ENCODE measurements at places on chromosomes 7 and 10. TPM values are rescaled to one million over a fixed set of nuclear protein-coding genes. Genes with fewer than 3 reads are reported as not detected.

NKX2-3 gene
- not detected for total RNA-seq

LRRC18 gene
- not detected for total RNA-seq

PLEKHS1 gene
- not detected for total RNA-seq

SPDYE16 gene
- total RNA-seq, result 0.53 TPM

FOXI2 gene
- total RNA-seq, result not detected

ADRA2A gene
- not detected for total RNA-seq

CC2D2B gene
- total RNA-seq, result 1.2 TPM

HTR5A gene
- not detected for total RNA-seq

INHBA gene
- total RNA-seq, result not detected

SEMA3A gene
- 0.41 TPM for total RNA-seq

COMTD1 gene
- 14.5 TPM for total RNA-seq

SSBP1 gene
- total RNA-seq, result 89.1 TPM

GRCh38 chr10:35711615-35712411 is 69.7 kb upstream of the FZD8 start:
- H3K27me3 ChIP-seq, result no peaks in the 10 kb centered on the region
- no peak overlapping the region for H3K4me3 ChIP-seq
- H3K27ac ChIP-seq, result no peak overlapping the region
- no peaks in the 10 kb centered on the region for H3K36me3 ChIP-seq
- H3K4me1 ChIP-seq, result no peaks in the 10 kb centered on the region

DNA sequence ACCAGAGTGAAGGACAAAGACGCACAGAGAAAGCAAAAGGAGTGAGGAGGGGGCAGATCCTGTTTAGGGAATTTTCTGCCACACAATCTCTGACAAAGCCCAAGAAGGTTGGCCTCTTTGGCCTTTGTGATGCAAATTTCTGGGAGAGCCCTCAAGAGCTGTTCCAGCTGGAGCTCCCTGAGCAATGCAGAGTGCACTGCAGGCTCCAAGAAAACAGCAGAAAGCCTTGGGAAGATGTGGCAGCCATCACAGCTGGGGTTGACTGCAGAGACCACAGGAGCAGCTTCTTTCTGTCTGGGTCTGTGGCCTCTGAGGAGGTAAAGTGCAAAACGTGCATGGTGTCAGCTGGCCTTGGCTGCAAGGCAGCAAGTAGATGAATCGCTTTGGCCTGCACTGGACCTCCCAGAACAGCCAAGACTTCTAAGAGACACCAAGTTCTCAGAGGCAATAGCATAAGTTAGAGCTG is 200.2 kb downstream of the ELMO1 start:
- no peaks in the 10 kb centered on the region for H3K4me1 ChIP-seq
- peaks cover 16% of the 10 kb centered on the region for H3K36me3 ChIP-seq
- no peak for DNase-seq

- peak; percentile 96 for DNase-seq
- H3K36me3 ChIP-seq, result no peaks in the 10 kb centered on the region
- H3K27ac ChIP-seq, result peak within 1 kb of the TSS; percentile 89
- peaks cover 20% of the 10 kb centered on the region for H3K4me1 ChIP-seq
- H3K27me3 ChIP-seq, result no peaks in the 10 kb centered on the region
Measured at GRCh38 chr7:16645593-16646471, at the start of the genes ANKMY2 and BZW2. Gene ANKMY2, minus strand, starts transcription at chr7:16645754. Its CDS starts 181 bp downstream, at chr7:16645573. Gene BZW2, plus strand, starts transcription at chr7:16646181. Its CDS starts 19,263 bp downstream, at chr7:16665444.

DNA sequence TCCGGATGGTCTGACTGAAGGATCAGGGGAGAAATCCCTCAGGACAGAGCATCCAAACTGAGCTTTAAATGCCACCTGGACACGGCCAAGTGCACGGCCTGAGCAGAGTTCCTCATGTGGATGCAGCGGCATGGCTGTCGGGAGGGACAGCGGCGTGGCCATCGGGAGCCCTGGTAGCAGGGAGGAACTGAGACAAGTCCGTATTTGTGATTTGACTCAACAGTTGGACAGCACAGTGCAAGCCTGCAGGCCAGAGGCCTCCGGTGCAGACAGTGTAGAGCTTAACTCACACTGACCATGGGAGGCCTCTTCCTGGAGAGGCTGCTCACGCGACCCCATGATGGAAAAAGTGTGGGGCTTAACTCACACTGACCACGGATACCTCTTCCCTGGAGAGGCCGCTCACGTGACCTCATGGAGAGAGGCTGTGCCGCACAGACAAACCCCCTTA is 207.4 kb downstream of the DIP2C start:
- no peaks in the 10 kb centered on the region for H3K27me3 ChIP-seq
- no peak overlapping the region for H3K27ac ChIP-seq
- peaks cover 3% of the 10 kb centered on the region for H3K4me1 ChIP-seq
- H3K4me3 ChIP-seq, result no peak overlapping the region
- no peak for DNase-seq

DNA sequence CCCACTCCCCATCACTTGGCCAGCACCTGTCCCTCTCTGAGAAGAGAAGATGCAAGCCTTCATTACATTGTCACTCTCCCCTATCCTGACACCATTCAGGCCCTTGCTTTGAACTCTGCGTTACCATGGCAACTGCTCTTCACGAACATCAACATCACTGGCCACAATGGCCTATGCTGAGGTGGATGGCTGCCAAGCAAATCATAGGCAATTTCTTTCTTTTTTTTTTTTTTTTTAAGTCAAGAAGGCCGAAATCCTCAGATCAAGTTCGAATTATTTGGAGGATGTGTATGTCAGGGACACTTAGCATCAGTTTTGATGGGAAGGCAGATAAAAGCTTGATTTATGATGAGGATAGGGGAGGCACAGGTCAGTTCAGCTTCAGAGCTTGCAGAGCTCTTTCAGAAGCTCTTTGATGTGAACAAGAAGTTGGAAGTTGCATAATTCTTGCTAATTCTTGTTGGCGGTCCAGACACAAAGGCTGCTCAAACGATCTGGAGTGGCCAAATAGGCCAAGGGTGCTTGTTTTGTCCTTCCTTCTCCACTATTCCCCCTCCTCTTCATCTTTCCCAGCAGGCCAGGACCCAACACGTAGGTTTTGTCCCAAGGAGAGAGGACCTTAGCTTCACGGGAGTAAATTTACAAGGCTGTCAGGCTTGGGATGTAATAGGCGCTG is 179.9 kb upstream of the NPVF start:
- no peaks in the 10 kb centered on the region for H3K4me1 ChIP-seq
- no peak overlapping the region for H3K27ac ChIP-seq
- no peaks in the 10 kb centered on the region for H3K27me3 ChIP-seq
- no peak overlapping the region for H3K4me3 ChIP-seq

GRCh38 chr7:141220263-141220880 is 146.5 kb downstream of the TMEM178B start:
- H3K36me3 ChIP-seq, result no peaks in the 10 kb centered on the region
- no peak overlapping the region for H3K4me3 ChIP-seq
- DNase-seq, result no peak
- H3K4me1 ChIP-seq, result no peaks in the 10 kb centered on the region
- H3K27ac ChIP-seq, result no peak overlapping the region

GRCh38 chr7:135553346-135553745 is 4.4 kb upstream of the NUP205 start:
- no peaks in the 10 kb centered on the region for H3K4me1 ChIP-seq
- H3K27ac ChIP-seq, result no peak overlapping the region
- no peaks in the 10 kb centered on the region for H3K27me3 ChIP-seq
- no peaks in the 10 kb centered on the region for H3K36me3 ChIP-seq

DNA sequence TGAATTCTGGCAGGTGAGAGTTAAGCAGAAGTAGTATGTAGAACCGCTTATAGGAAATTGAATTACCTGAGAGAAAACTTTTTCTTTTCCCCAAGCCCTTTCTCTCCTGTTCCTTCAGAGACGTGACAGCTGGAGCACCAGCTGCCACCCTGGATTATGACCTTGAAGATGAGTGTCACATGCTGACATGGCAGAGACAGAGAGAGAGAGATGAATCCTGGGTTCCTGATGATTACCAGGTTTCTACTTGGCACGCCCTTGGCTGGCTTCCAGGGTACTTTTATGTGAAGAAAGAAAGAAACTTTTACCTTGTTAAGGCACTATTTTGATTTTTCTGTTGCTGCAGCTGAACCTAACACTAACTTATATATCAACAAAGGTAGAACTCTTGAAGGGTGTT is 99.9 kb downstream of the GPR26 start:
- H3K4me1 ChIP-seq, result no peaks in the 10 kb centered on the region
- no peaks in the 10 kb centered on the region for H3K36me3 ChIP-seq
- H3K27me3 ChIP-seq, result no peaks in the 10 kb centered on the region
- H3K4me3 ChIP-seq, result no peak overlapping the region
- H3K27ac ChIP-seq, result no peak overlapping the region

GRCh38 chr10:117364110-117364960 is 10.9 kb downstream of the PDZD8 start:
- H3K4me1 ChIP-seq, result no peaks in the 10 kb centered on the region
- H3K27me3 ChIP-seq, result no peaks in the 10 kb centered on the region
- no peak overlapping the region for H3K4me3 ChIP-seq
- H3K27ac ChIP-seq, result no peak overlapping the region
- H3K36me3 ChIP-seq, result no peaks in the 10 kb centered on the region
- no peak for DNase-seq

DNA sequence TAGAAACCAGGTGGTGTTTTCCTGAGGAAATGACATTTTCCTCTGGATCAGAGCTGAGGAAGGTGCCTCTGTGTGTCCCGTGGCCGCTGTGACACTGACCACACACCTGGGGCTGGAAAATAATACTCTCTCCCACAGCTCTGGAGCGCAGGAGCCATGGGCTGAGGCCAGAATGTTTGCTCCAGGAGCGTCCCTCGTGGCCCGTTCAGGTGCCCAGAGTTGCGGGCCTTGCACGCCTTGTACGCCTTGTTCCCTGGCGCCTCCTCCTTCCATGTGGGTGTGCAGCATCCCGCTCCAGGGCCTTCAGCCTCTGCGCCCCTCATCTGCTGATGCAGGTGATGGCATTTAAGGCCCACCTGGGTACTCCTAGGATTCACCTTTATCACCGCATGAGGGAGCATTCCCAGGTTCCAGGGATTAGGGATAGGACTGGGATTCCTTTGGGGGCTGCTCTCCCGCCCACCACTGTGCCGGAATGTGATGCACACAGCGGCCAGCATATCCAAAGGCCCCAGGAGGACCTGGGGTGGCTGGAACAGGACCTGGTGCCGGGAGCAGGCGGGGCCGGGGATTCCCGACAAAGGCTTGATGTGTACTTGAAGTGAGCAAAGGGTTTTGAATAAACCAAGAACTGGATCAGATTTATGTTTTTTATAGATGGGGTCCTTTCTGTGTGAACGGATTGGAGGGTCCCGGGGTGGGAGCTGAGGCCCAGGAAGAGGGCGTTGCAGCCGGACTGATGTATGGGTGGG is 44.0 kb downstream of the PITRM1 start:
- no peak for DNase-seq
- H3K4me1 ChIP-seq, result no peaks in the 10 kb centered on the region
- H3K27me3 ChIP-seq, result no peaks in the 10 kb centered on the region
- no peak overlapping the region for H3K4me3 ChIP-seq
- H3K36me3 ChIP-seq, result peaks cover 1% of the 10 kb centered on the region

- H3K4me1 ChIP-seq, result no peaks in the 10 kb centered on the region
- H3K27me3 ChIP-seq, result no peaks in the 10 kb centered on the region
- no peak overlapping the region for H3K27ac ChIP-seq
- no peaks in the 10 kb centered on the region for H3K36me3 ChIP-seq
- no peak overlapping the region for H3K4me3 ChIP-seq
Measured at GRCh38 chr10:125859128-125859817, 21.8 kb downstream of the DHX32 start.

- no peak overlapping the region for H3K4me3 ChIP-seq
- no peaks in the 10 kb centered on the region for H3K36me3 ChIP-seq
- no peaks in the 10 kb centered on the region for H3K4me1 ChIP-seq
- no peaks in the 10 kb centered on the region for H3K27me3 ChIP-seq
Measured at GRCh38 chr7:72503644-72504043, 91.5 kb upstream of the CALN1 start.

- H3K4me1 ChIP-seq, result no peaks in the 10 kb centered on the region
- no peaks in the 10 kb centered on the region for H3K27me3 ChIP-seq
- H3K36me3 ChIP-seq, result no peaks in the 10 kb centered on the region
- no peak overlapping the region for H3K4me3 ChIP-seq
- DNase-seq, result no peak
Measured at GRCh38 chr10:127648885-127649284, 88.1 kb upstream of the FOXI2 start.

DNA sequence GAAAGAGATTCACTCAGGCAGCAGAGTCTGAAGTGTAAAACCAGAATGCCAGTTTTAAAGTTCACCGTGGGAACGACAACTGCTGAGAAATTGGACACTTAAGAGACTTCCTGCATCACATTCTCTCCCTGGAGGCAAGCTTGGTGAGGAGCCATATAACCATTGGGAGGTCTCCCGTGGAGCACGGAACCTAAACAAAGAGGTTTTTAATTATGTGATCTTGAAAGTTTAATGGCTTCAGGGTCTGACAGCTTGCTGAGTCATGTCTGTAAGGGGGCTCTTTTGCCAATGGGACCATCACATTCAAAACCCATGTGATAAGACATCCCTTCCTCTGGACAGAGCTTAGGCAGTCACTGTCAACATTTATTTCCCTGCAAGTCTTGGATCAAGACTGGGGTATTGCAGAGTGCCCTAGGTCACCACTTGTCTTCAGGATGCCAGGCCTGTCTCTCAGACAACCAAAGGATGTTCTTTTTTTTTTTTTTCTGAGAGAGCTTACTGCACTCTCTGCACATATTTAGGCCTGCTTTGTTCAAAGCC is 674.4 kb downstream of the TYW1 start:
- no peak overlapping the region for H3K4me3 ChIP-seq
- no peaks in the 10 kb centered on the region for H3K4me1 ChIP-seq
- no peaks in the 10 kb centered on the region for H3K27me3 ChIP-seq
- H3K27ac ChIP-seq, result no peak overlapping the region

DNA sequence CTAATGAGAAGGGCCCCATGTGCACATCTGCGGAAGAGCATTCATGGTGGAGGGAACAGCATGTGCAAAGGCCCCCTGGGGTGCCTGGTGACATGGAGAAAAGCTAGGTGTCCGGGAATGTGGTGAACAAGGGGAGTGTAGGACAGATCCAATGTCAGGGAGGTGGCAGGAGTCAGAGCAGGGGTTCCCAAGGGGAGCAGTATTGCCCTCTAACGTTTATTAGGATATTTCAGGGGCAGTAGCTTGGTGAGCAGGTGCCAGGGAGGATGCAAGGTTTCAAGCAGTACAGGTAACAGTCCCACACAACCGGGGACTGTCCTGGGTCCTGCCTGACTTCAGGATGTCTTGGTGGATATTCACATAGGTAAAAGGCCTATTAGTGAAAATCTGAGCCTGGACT is 209.6 kb downstream of the EMX2 start:
- no peak for DNase-seq
- H3K4me3 ChIP-seq, result no peak overlapping the region
- no peaks in the 10 kb centered on the region for H3K27me3 ChIP-seq
- no peaks in the 10 kb centered on the region for H3K36me3 ChIP-seq

GRCh38 chr7:73839743-73840714 is 2.3 kb downstream of the METTL27 start:
- no peak overlapping the region for H3K27ac ChIP-seq
- H3K27me3 ChIP-seq, result no peaks in the 10 kb centered on the region
- DNase-seq, result no peak
- H3K4me3 ChIP-seq, result no peak overlapping the region

GRCh38 chr10:69723653-69724052 is 78.1 kb upstream of the COL13A1 start:
- no peak overlapping the region for H3K27ac ChIP-seq
- DNase-seq, result no peak
- no peaks in the 10 kb centered on the region for H3K36me3 ChIP-seq
- no peaks in the 10 kb centered on the region for H3K27me3 ChIP-seq
- H3K4me1 ChIP-seq, result no peaks in the 10 kb centered on the region

DNA sequence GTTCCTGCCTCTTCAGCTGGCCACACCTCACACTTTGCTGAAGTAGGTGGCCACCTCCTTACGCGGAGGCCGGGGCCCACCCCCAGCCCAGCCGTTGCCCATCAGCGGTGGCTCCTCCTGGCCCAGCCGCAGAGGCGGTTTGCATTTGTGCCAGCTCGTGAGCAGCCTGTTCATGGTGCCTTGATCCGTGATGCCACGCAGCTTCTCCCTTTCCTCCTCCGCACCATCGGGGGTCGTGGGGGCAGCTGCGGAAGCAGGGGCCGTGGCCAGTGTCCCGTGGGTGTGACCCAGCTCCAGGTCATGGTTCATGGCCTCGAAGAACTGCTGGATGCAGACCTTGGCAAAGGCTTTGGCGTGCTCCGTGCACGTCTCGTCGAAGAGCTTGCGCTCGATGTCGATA is 3.1 kb upstream of the CALHM2 start:
- no peak overlapping the region for H3K27ac ChIP-seq
- H3K36me3 ChIP-seq, result no peaks in the 10 kb centered on the region

Measured in B cell (primary cell).